ENCODE measurements at places on chromosomes 2 and 18. TPM values are rescaled to one million over a fixed set of nuclear protein-coding genes. Genes with fewer than 3 reads are reported as not detected.

DNA sequence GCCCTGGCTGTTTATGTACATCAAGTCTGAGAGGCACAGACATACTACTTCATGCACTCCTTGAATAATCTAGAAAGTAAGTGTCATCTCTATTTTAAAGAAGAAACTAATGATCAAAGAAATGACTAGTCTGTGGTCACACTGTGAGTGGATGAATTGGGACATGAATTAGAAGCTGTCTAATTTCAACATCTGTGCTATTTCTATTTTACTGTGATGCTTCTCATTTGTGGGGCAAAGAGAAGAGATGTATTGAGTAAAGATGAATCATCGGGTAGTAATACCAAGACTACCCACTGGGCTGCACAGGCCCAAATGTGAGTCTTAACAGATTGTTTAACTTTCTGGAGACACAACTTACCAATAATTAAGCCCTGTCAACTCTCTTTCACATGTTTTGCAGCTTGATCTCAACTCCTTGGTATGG lies 42.4 kb upstream of the MTIF2 start:
- H3K36me3 ChIP-seq, result peaks cover 13% of the 10 kb centered on the region
- no peaks in the 10 kb centered on the region for H3K27me3 ChIP-seq
- no peak overlapping the region for H3K27ac ChIP-seq
- H3K4me1 ChIP-seq, result peaks cover 10% of the 10 kb centered on the region
- DNase-seq, result no peak

- H3K36me3 ChIP-seq, result no peaks in the 10 kb centered on the region
- no peak overlapping the region for H3K27ac ChIP-seq
- DNase-seq, result no peak
- H3K4me1 ChIP-seq, result peaks cover 20% of the 10 kb centered on the region
- peaks cover 3% of the 10 kb centered on the region for H3K27me3 ChIP-seq
- no peak overlapping the region for H3K4me3 ChIP-seq
Observed at GRCh38 chr2:60468382-60469085, 84.9 kb downstream of the BCL11A start.

DNA sequence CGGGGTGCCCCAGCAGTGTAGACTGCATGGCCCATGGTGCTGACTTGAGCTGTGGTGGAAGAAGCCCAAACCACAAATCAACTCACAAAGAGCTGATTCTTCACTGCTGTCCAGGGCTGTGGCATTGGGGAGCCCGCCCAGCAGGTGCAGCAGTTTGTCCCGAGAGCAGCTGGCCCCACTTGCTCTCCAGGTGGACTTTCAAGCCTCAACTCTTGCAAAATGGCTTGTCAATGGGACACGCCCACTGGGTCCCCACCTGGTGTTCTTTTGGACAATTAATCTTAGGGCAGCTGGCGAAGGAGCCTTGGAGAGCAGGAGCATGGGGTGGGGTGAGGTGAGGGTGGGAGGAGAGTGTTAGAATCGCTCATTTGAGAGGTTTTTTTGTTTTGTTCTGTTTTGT lies 117.9 kb downstream of the MYCN start:
- peaks cover 5% of the 10 kb centered on the region for H3K4me1 ChIP-seq
- no peaks in the 10 kb centered on the region for H3K27me3 ChIP-seq
- H3K4me3 ChIP-seq, result no peak overlapping the region
- no peak overlapping the region for H3K27ac ChIP-seq
- no peak for DNase-seq

DNA sequence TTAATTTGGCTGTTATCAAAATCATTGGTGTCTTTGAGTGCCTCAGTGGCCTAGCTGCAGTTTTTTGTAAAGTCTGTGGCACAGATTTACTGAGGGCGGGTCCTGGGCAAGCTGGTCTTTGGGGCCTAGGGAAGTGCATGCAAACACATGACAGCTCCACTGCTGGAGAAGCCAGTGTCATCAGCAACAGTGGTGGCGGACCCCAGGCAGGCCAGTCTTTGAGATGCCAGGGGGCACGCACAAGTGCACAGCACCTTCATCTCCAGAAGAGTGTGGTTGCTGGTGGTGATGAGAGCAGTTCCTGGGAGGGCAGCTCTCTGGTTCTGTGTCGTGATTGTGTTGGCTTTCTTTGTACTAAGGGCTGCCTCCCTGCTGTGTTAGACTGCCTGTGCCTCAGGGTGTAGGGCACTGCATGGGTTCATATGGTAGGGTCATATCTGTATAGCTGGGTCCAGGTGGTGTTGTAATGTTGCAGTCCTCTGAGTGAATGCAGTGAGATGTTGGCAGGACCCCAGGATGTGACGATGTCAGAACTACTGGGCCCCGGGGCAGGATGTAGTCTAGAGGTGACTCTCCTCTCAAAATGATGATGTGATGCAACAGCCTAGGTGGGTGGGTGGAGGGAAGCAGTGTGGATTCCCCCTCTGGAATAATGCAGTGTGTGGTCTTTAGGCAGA lies 646.7 kb upstream of the CDH2 start:
- no peak overlapping the region for H3K4me3 ChIP-seq
- DNase-seq, result no peak
- no peaks in the 10 kb centered on the region for H3K36me3 ChIP-seq
- no peaks in the 10 kb centered on the region for H3K27me3 ChIP-seq

DNA sequence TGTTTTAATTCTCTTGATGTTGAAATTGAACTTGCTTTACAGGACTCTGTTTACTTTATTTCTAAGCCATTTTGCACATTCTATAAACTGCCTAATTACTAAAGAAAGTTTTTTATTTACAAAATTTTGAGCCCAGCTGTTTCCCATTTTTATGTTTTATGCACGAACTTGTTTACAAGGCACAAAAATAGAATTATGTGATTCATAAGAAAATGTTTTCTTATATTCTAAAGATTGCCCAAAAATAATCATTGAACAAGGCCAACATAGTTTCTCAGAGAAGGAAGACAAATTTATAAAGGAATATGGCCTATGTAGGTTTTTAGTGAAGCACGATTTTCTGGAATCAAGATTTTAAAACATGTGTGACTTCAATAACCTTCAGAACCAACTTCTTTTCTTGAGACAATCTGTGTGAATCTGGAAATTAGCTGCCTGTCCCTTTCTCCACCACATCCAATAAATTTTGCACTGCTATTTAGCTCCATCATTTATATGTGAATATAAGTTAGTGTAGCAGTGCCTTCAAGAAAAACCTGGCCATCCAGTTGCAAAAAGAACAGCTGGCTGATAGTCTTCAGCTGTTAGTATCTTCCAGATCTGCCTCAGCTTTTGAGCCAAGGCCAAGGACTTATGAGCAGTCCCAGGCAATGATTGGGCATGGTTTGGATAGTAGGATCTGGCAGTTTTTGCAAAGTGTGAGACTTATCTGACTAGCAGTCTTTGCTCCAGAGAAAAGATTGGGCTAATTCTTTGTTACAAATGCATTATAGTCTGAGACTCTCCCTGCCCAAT lies 253.2 kb upstream of the COL3A1 start:
- H3K4me3 ChIP-seq, result no peak overlapping the region
- DNase-seq, result no peak
- no peaks in the 10 kb centered on the region for H3K4me1 ChIP-seq
- H3K27me3 ChIP-seq, result no peaks in the 10 kb centered on the region
- no peaks in the 10 kb centered on the region for H3K36me3 ChIP-seq
- H3K27ac ChIP-seq, result no peak overlapping the region

DNA sequence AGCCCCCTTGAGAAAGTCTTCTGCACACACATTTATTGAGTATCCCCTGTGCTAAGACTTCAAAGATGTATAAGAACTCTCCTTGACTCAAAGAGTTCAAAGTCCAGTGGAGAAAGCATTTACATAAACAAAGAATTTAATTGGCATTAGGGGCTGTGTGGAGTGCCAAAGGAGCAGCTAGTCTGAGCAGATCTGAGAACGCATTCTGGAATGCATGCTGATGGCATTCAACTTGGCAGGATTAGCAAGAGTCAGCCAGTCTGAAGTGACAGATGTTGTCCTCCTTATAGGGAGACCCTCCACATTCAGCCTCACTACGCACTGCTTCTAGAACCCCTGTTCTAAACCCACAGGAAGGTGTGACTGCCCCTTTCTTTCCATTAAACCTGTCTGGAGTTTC lies 191.5 kb downstream of the RAD51AP2 start:
- no peaks in the 10 kb centered on the region for H3K36me3 ChIP-seq
- no peak for DNase-seq
- H3K4me1 ChIP-seq, result peaks cover 6% of the 10 kb centered on the region
- H3K4me3 ChIP-seq, result no peak overlapping the region
- peaks cover 3% of the 10 kb centered on the region for H3K27me3 ChIP-seq
- no peak overlapping the region for H3K27ac ChIP-seq

- no peaks in the 10 kb centered on the region for H3K36me3 ChIP-seq
- peaks cover 7% of the 10 kb centered on the region for H3K27me3 ChIP-seq
- H3K27ac ChIP-seq, result peak overlapping the region; percentile 25
- no peak for DNase-seq
Observed at GRCh38 chr2:231397011-231397927, 1.8 kb downstream of the B3GNT7 start.

DNA sequence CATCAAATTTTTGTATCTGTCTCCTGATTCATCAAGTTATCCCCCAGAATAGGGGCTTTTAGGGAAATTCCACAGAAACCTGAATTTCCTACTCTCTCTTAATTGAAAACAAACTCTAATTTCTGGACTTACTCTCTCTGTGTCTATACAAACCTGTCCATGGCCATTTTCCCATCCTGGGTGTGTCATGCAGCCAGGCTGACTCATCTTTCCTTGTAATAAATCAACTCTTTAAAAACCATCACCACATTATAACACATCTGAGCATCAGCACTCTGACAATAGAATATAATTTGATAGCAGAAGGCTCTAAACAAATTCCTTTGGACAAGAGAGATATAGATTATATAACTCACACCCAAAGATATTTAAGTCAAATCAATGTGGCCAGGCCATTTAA lies 610.2 kb downstream of the DCC start:
- H3K4me1 ChIP-seq, result no peaks in the 10 kb centered on the region
- H3K4me3 ChIP-seq, result no peak overlapping the region
- no peak for DNase-seq
- no peaks in the 10 kb centered on the region for H3K36me3 ChIP-seq
- H3K27me3 ChIP-seq, result no peaks in the 10 kb centered on the region

- no peak overlapping the region for H3K4me3 ChIP-seq
- H3K36me3 ChIP-seq, result peaks cover 4% of the 10 kb centered on the region
- no peaks in the 10 kb centered on the region for H3K4me1 ChIP-seq
Observed at GRCh38 chr18:22684268-22684667, 248.9 kb upstream of the RBBP8 start.

DNA sequence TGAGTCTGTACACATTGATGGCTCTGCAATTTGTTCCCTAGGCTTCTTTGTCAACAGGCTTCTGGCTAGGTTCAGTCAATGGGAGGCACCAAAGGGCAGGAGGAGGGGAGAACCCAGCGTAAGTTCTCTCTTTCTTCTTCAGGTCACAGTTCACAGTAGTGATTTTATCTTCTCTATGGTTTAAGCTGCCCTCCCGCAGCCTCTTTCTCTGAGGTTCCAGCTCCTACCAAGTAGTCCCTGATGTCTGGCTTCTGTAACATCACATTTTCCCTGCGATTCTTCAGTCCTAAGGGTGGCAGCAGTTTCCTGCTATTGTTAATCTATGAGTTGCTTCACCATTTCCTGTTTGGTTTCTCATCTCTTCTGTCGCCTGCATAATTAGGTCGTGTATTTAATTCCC lies 107.4 kb downstream of the CPO start:
- no peak overlapping the region for H3K4me3 ChIP-seq
- H3K4me1 ChIP-seq, result peaks cover 63% of the 10 kb centered on the region
- no peak for DNase-seq
- no peaks in the 10 kb centered on the region for H3K36me3 ChIP-seq
- H3K27me3 ChIP-seq, result peaks cover 2% of the 10 kb centered on the region

DNA sequence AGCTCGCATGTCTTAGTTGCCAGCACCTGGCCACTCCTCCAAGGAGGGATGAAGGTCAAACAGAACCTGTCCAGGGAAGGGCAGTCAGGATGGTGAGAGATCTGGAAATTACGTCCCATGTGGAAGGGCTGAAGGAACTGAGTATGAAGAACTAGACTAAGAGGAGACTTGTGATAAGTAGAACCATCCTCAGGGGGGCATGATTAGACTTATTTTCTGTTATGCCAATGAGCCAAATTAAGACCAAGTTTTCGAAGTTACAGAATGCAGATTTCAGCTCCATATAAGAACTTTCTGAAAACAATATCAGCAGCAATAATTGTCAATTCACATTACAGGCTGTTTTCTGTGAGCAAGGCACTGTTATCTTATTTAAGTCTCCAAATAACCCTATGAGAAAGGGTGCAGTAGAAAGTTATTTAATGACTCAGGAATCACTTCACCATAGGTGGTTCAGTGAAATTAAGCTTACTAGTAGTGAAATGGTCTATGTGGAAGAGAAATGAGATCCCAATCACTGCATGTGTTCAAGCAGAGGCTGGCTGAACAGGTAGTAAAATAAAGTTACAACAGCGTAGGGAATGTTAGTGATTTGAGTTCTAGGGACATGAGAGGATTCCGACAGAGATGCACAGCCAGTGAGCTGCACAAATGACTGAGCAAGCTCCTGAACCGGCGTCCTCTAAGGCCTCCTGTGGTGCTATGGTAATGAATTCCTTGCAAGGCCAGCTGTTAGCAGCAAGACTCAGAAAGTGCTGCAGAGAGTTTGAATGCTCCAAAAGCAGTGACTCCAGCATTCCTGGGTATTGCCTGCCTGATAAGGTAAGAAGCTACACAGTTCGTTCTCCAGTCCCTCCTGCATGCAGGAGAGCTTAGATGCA lies 4.5 kb upstream of the DYM start:
- peaks cover 3% of the 10 kb centered on the region for H3K27me3 ChIP-seq
- no peak for DNase-seq
- no peaks in the 10 kb centered on the region for H3K36me3 ChIP-seq
- H3K4me3 ChIP-seq, result no peak overlapping the region
- H3K4me1 ChIP-seq, result peaks cover 15% of the 10 kb centered on the region

Gene CNGA3
- total RNA-seq, result 0.10 TPM

Gene ARPC2
- 468 TPM for total RNA-seq

Gene WNT6
- not detected for total RNA-seq

Gene LAMA3
- total RNA-seq, result 1.7 TPM

Gene PDCD1
- not detected for total RNA-seq

Gene SPAG16
- total RNA-seq, result 14.4 TPM

Gene POTEC
- total RNA-seq, result not detected

Gene SNORC
- 5.6 TPM for total RNA-seq

Gene ALPI
- total RNA-seq, result not detected

Gene REG3A
- not detected for total RNA-seq

Gene ZNF804A
- total RNA-seq, result 2.2 TPM

Gene TMEM169
- 3.2 TPM for total RNA-seq

Gene ZNF638
- 144 TPM for total RNA-seq

Data from endothelial cell (in vitro differentiated cells).